ENCODE measurements at places on chromosomes 4 and X. TPM values are rescaled to one million over a fixed set of nuclear protein-coding genes. Genes with fewer than 3 reads are reported as not detected.

Gene NRK
- 1.8 TPM for total RNA-seq

- DNase-seq, result no peak
Observed at GRCh38 chr4:675036-675882, 917 bp downstream of the MYL5 start.

Gene XK
- total RNA-seq, result 8.7 TPM

DNA sequence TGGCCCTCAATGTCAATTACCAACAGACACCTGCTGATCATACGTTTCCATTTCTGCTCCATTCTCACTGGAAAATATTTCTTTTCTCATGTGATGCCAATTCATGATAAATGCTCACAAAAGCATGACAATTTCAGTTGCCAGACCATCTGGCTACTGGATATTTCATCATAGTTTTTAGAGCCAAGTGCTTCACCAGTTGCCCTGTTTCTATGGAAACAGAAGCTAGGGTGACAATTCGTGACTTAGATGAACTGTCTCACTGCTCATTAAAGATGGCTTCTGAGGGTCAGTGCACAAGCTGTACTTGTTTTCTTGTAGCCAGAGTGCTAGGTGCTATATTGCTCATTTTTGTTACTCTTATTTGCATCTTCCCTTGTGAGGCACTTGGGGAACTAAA is 184.9 kb downstream of the COMMD8 start:
- DNase-seq, result no peak

DNA sequence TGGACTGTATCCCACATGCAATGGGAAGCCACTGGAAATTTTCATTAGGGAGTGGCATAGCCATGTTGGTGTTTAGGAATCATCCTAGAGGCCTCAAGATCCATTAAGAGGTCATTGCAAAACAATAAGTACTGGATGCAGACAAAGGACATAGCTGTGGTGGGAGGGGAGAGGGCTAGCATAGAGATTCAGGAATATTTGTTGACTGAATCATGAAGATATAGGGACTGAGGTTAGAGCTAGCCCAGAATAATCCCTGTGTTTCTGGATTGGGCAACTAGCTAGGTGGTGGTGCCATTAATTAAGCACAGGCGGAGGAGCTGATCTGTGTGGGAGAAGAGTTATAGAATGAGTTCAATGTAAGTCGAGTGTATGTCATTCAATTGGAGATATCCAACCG is 135.0 kb downstream of the RAB28 start:
- no peak for DNase-seq

DNA sequence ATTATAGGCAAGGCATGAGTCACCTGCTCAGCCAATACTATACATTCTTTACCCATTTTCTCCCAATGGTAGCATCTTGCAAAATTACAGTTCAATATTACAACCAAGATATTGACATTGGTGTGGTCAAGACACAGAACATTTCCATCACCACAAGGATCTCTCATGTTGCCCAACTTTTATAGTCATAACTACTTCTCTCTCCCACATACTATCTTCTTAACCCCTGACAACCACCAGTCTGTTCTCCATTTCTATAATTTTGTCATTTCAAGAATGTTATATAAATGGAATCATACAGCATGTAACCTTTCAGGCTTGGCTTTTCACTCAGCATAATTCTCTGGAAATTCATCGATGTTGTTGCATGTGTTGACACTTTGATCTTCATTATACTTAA is 144.9 kb downstream of the ENOX2 start:
- no peak for DNase-seq

Gene SLC25A4
- 2,343 TPM for total RNA-seq

DNA sequence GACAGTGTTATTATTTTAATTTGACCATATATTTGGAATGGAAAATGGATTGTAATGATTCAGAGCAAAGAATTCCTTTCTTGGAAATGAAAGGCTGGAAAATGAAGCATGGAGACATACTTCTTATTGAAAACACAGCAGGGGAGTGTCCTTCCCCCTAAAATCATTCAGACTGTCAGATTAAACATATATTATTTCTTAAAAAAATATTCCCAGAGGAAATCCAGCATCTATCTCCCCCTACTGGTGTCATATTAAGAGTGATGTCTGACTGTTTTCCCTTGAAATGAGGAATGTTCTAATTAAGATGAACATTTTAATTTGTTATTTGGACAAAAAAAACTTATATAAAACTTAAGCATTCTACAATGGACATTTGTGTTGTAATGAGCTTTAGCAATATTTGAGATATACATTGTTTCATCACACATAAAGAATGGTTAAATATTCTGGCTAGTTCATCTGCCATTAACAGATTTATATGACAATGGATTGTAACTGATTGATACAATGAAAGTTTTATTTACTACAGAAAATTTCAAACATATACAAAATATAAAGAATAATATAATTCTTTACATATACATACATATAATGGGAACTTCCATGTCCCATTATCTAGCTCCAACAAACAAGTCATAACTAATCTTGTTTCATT is 264.6 kb downstream of the SPRY1 start:
- DNase-seq, result no peak

- DNase-seq, result no peak
Observed at GRCh38 chr4:96260064-96260682, 420.3 kb downstream of the PDHA2 start.

DNA sequence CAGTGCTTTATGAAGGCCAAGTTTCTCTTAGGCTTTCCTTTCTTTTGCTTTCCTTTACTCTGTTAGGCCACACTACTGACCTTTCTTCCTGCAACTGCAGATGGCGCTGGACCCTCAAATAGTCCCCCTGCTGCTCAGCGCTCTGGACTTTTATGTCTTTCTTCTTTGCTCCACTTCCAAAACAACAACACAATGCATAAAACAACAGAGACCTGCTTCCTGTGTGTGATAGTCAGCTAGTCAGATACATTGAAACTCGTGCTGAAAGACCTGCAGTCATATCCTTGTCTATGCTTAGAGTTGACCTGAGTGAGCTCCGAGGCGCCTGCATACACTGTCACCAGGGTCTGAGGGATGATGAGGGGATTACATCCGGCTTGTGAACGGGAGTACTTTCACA is 108.9 kb upstream of the TEX13D start:
- no peak for DNase-seq

Gene STOX2
- 10.6 TPM for total RNA-seq

Gene GSTCD
- total RNA-seq, result 4.4 TPM

Gene ZNF711
- 0.62 TPM for total RNA-seq

GRCh38 chr4:90990284-90990683 is 863.1 kb downstream of the CCSER1 start:
- DNase-seq, result no peak

DNA sequence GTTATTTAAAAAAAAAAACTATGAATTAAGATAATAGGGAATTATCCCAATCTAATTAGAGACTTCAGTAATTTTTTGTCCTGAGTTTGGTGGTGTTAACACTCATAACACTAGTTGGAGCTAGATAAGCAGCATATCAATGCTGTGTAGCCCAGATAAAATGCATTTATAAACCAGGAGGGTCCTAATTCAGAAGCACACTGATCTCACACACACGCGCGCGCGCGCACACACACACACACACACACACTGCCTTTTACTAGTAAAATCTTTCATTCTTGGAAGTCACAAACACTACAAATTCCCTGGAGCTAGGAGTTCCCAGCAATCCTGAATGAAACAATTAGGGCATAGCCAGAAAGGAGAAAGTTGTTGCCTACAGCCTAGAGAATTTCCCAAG is 3.2 kb downstream of the UNC5C start:
- peak; percentile 37 for DNase-seq

Gene PABPC1L2A
- not detected for total RNA-seq

DNA sequence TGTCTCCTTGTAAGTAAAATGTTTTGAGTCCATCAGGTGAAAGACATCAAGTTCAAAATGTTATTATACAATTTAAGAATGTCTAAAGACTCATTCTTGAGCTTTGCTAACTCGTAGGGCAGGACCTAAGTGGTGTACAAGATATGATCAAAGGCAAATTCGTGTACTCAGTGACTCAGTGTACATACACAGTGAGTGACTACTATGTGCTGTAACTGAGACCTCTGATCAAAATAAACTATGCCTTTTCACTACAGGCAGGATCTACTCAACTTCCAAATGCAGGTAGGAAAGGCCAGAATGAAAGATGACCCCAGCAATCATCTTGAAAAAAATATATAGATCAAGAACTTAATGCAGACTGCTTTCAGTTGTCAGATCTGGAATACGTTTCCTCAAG is 49.9 kb downstream of the ADGRG2 start:
- no peak for DNase-seq

- DNase-seq, result no peak
Observed at GRCh38 chrX:9682456-9682855, 83.2 kb downstream of the GPR143 start.

DNA sequence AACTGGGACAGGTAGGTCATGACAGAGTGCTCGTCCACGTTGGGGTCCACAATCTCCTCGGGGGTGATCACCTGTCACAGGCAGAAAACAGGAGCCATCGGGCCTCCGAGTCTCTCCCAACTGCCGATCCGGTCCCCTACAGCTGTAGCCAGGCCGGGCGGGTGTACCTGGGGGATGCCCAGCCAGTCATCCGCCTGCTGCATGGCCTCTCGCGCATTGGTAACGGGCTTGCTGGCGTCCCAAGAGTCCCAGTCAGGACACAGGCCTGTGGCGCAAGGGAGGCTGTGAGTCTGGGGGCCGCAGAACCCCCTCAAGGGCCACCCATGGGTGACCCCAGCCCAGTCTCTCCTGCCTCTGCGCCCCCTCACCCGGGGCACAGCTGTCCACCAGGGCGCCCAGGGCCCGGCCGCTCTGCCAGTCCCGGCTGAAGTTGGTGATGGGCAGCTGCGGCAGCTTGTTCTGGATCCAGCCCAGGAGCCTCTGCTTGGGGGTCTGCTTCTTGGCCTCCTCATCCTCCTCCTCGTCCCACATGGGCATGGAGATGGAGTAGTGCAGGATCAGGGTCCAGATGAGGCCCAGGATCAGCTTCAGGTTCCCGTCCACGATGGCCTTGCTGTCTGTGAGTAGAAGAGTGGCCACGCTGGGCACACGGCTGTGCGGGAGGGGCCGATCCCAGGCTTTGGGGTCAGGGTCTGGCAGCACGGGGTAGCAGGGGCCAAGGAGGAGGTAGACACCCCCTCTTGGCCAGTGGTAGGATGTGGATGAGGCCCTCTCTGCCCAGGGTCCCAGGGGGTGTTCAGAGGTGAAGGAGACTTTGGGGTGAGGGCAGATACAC is 6.7 kb downstream of the FLNA start:
- no peak for DNase-seq

Data from left ventricle myocardium superior (tissue), 1 donor.